Cortex of kidney (tissue), 1 donor: ENCODE measurements at places on chromosomes 6 and 20.

DNA sequence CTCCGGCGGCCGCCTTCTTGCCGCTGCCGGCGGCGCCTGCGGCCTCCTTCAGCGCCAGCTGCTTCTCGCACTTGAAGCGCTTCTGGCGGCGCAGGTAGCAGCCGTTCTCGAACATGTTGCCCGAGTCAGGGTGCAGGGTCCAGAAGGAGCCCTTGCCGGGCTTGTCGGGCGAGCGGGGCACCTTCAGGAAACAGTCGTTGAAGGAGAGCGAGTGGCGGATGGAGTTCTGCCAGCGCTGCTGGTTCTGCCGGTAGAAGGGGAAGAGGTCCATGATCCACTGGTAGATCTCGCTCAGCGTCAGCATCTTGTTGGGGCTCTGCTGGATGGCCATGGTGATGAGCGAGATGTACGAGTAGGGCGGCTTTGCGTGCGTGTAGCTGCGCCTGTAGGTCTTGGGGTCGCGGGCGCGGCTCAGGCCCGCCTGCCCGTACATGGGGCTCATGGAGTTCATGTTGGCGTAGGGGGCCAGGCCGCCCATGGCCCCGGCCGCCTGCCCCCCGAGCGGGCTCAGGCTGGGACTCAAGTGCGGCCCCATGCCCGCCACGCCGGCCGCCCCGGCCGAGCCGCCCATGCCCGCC lies 1.9 kb downstream of the FOXA2 start:
- DNase-seq = no peak

- no peak for DNase-seq
Observed at GRCh38 chr6:13402711-13403110, 74.4 kb upstream of the TBC1D7 start.

GRCh38 chr6:110560239-110561007 lies 84.0 kb upstream of the SLC22A16 start:
- DNase-seq = no peak

GRCh38 chr6:7589221-7589620 lies 777 bp upstream of the SNRNP48 start:
- DNase-seq = no peak

DNA sequence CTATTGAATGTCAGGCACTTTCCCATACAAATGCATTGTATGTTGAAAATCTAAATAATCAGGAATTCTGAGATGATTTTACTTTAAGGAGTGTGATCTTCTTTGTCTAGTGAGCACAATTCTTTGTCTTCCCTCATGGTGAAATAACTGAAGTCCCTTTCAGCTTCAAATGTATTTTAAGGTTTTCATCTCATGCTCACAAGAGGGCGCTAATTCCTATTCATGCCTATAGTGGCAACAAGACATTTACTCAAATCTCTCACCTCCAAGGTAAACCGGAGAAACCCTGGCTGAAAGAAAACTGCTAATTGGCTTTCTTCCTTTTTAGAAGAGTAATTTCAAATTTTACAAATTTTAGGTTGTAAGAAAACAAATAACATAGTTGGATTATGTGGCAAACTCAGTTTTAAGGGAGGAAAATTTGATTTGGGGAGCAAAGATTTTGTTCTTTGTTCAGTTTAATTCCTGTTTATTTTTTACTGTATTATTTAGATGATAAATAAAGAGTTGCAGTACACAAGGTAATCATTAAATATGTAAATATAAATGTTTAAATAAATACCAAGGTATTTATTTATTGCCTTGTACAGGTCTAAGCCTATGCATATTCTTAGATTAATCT lies 69.1 kb downstream of the SLC35F1 start:
- no peak for DNase-seq

- no peak for DNase-seq
Observed at GRCh38 chr6:28489366-28490204, 26.0 kb downstream of the GPX6 start.

DNA sequence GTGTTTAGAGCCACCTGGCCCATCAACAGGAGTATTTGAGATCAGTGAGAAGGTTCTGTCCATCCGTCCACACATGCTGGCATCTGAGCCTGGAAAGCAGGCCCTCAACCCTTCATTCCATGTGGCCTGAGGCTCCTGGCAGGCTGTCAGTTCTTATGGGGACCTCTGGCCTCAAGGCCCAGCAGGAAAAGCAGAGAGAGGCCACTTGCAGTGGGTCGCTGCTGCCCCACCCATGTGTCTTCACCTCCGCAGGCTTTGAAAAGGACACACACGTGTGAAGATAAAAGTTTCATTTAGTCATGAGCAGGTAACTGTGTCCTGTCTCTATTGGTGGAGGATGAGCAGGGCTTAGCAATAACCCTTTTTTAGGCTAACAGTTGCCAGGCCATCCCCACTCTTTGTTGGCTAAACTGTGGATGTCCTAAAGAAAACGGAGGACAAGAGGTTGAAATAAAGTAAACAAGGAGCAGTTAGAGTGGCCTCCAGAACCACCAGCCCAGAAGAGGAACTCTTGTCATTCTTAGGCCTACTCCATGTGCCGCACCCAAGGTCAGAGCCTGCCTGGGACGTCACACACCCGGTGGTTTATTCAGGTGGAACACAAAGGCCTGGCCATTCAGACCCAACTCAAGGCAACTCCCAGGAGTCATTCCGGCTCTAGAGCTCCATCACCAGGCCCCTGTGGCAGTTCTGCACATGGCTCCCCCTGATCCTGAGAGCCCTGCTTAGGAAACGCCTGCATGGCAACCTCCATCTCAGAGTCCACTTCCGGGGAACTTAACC lies 143.4 kb upstream of the CST7 start:
- no peak for DNase-seq

GRCh38 chr6:15907914-15908518 lies 220.9 kb upstream of the MYLIP start:
- no peak for DNase-seq

GRCh38 chr6:111563581-111563980 lies 42.1 kb downstream of the TRAF3IP2 start:
- DNase-seq = no peak

DNA sequence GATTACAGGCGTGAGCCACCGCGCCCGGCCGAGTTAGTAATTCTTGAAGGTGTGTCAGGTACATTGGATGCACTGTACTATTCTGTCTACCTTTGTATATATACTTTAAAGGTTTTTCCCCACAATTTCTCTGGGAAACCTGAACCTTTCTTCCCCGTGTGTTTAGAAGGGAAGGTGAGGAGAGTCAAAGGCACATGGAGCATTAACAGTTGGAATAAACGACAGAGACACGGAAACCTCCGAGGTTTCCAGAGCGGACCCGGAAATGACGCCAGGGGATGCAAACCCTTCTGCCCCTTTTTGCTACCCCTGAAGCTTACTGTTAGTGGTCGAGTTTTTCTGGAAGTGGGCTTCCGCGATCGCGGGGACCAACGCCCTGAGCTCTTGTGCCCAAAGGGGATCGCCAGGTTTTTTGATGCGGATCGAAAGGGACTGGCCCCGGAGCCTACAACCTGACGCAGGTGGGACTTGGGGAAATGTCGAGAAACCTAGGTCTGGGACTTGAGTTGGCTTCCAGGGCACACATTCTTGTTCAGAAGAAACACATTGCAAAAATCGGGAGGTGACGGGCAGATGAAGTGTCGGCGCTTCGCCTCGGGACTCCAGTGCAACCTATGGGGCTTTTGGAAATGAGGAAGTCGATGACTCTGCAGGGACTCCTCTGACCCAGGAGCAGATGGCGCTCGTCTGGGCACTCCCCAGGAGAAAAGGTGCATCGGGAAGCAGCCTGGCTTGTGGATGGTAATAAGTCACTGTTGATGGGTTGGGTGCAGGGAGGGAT lies 218.2 kb downstream of the OR2B2 start:
- no peak for DNase-seq

GRCh38 chr6:122153557-122153956 lies 245.9 kb upstream of the HSF2 start:
- no peak for DNase-seq

DNA sequence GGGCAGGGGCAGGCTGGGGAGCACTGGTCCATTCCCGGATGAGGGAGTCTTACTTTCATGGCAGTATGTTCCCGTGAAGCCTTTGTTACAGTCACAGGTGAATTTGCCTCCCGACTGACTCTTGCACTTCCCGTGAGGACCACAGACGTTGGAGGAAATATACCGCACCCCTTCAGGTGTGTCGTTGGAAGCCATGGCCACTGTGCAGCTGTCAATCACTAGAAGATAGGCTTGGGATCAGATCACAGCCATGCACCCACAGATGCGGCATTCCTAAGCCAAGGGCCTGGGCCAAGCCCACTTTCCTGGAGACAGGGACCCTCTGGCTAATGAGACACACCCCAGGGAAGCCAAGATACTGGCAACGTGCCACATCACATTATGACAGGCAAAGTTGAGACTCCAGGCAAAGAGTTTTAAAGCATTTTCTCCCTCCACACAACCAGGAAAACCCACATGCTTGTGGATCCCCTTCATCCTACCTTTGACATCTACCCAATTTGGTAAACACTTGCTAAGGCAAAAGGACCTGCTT lies 26.8 kb downstream of the JAG1 start:
- no peak for DNase-seq
